ENCODE measurements at places on chromosomes 1 and 21.

GRCh38 chr21:45873866-45874265, 107.7 kb upstream of the COL6A1 start:
- DNase-seq, result no peak

DNA sequence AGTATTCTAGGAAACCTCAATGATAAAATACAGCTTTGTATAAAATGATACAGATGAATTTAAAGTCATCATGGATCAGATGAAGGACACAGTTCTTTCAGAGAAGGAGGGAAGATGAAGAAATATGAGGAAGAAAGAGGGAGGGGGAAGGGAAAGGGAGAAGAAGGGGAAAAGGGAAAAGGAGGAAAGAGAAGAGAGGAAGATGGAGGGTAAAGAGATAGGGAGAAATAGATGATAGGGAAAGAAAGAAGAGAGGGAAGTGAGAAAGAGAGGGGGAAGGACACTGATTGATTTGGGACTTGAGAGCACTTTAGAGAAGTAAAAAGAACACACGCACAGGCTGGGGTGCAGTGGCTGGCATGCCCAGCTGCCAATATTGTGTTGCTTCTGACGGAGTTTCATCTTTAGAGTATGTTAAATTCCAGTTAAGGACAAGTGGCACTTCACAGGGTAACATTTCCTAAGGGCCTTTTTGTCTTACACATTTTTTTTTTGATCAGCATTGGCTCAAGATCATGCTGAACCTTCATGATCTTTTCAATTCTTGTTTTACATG, 235.9 kb upstream of the DMRTA2 start:
- DNase-seq, result no peak

DNA sequence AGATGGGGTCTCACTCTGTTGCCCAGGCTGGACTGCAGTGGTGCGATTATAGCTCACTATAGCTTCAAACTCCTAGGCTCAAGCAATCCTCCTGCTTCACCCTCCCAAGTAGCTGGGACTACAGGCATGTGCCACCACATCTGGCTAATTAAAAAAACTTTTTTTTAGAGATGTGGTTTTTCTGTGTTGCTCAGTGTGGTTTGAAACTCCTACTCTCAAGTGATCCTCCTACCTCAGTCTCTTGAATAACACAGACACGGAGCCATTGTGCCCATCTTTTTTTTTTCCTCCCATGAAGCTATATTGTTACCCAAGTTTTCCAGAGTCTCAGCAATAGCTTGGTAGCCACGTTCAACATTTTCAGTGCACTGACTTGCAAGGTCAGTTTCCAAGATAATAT, 2.7 kb downstream of the GIPC2 start:
- no peak for DNase-seq

GRCh38 chr1:1361233-1361981, 3.1 kb upstream of the MXRA8 start:
- DNase-seq, result no peak

GRCh38 chr1:59332983-59333382, 36.1 kb downstream of the FGGY start:
- no peak for DNase-seq

DNA sequence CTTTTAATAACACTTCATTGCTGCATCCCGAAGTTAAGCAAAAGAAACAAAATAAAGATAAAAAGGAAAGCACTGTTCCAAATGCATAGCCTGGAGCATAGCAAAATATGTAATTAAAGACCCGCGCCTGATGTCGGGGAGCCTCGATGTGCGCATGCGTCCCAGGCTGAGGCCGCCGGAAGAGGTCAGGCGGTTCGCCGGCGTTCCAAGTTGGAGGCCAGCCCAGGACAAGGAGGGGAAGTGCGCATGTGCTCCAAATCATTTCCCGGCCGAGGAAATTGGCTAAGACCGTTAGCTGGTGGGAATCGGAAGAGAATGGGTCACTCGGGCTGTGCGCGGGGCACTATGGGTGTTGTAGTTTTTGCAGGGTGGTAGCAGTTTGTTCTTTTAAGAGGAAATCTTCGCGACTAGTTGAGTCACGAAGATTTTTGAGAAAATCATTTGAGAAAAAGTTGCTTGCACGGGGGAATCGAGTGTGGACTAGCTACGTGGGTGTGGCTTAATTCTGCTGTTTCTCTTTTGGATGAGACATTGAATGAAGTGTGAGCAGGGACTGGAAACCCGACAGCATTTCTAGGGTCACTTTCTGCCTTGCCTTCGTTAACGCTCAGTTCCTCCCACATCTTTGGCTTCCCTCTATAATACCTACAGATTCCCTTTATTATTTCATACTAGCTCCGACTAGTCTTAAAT, 31.0 kb upstream of the CD1D start:
- DNase-seq, result peak; percentile 49

- no peak for DNase-seq
Observed at GRCh38 chr1:42956739-42957138, 1.9 kb downstream of the SLC2A1 start.

DNA sequence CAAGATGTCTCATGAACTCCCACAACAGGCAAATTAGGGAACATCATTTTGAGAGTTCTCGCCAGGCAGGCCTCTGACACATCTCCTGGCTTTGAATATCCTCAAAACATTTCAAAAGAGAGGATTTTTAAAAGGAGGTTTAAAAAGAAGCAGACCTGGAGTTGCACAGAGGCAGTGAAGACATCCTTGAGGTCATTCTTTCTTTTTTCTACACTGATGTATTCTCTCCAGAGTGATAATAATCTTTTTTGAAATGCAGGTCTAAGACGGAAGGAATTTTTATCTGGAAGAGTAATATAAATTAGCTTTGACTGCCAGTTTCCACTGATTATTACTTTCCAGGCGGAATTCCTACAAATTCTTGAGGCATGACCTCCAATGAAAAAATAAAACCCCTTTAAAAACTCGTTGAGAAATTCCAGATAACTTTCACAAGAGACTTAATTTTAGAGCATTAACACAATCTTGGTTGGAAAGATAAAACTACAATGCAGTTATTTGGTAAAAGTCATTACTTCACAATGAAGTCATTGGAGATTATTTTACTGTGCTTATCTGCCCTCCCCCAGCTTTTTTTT, 125.0 kb downstream of the LYPLAL1 start:
- no peak for DNase-seq

GRCh38 chr1:198363625-198364151, 176.8 kb downstream of the ATP6V1G3 start:
- no peak for DNase-seq

GRCh38 chr1:106755682-106756406, 300.6 kb upstream of the PRMT6 start:
- no peak for DNase-seq

DNA sequence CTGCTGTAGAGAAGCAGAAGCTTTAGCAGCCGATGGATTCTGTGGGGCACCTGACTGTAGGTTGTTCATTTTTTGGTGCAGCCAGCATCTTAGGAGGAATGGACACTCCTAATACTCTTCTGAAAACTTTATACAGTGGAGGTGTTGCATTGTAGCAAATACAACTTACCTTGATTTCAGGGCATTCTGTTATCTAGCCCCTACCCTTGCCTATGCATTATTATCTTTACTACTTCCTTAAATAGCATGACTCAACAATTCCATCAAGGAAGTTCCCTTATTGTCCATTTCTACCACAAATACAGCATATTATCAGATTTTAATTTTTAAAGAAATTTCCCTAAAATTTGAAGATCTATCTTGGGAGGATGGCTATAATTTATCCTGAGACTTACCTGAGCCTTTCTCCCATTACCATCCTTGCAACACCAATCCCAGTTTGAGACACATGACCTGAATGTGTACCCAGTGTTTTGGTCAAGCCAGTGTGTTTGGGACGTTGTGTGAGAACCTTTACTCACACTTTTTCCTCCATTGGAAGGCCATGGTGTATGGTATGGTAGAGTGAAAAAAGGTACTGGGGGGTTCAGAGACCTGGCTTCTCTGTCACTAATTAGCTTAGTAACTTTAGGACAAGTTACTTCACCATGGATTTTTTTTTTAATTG, 9.2 kb downstream of the POU2F1 start:
- no peak for DNase-seq

DNA sequence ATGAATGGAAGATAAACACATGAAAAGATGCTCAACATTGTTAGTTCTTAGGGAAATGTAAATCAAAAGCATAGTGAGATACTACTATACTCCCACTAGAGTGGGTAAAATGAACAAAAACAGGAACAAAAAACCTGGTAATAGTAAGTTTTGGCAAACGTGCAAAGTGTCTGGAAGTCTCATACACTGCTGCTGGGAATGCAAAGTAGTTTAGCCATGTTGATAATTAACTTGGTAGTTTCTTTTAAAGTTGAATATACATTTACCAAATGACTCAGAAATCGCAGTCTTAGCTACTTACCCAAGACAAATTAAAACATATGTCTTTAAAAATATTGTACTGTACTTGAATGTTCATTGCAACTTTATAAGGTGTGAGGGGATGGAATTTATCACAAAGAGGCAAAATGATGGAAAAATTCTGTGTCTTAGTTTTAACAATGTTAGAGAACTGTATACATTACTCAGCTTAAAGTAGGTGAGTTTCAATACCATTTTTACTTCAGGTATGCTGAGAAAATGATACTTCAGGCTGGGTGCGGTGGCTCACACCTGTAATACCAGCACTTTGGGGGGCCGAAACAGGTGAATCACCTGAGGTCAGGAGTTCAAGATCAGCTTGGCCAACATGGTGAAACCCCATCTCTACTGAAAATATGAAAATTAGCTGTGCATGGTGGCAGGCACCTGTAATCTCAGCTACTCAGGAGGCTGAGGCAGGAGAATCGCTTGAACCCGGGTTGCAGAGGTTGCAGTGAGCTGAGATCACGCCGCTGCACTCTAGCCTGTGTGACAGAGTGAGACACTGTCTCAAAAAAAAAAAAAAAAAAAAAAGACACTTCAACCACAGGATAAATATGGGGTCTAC, 102.3 kb downstream of the PDE4B start:
- no peak for DNase-seq

DNA sequence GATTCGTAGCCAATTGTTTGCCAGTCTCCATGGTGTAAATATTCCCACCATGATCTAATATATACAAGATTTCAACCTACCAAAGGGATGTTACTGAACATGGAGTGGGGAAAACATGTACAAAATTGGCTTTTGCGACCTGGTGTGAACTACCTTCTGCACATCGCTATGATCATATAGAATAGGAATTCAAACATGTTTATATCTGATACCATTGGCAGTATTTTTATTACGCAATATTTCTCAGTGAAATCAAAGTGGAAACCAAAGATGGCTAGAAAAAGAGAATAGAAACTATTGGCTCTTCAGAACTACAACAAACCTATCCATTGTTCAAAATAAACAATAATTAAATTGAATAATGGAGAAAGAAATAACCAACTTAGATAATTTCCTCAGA, 285.1 kb downstream of the TPR start:
- DNase-seq, result no peak

DNA sequence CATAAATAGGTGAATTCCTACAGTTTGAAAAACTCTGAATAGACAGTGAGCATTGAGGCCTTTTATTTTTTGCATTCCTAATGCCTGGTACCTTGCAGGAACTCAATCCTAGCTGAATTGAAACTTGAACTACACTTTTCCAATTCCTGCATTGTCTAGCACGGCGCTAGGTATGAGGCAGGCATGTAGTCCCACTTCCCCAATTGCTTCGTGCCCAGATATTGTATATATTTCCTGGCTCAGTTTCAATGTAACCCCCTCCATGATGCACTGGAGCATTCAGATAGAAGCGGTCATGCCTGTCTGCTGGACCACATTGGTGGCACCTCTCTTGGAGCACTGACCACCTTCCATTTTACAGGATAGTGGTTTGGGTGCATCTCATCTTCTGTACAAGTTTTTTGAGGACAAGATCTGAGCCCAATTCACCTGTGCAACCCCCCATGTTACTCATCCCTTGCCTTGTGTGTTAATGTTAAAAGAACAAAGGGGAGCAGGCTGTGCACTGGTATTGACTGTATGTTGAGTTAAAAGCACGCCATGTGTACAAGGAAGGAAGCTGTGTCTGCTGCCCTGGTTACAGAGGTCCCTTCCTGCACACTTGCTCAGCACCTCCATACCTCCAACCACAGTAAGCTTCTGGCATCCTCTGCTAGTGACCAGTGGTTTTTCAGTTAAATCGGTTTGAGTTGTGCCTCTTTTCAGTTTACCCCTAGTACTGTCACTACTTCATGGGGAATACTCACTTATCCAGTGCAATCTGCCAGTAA, 10.0 kb upstream of the RAB7B start:
- no peak for DNase-seq

GRCh38 chr1:232597721-232598120, 32.2 kb downstream of the SIPA1L2 start:
- no peak for DNase-seq

DNA sequence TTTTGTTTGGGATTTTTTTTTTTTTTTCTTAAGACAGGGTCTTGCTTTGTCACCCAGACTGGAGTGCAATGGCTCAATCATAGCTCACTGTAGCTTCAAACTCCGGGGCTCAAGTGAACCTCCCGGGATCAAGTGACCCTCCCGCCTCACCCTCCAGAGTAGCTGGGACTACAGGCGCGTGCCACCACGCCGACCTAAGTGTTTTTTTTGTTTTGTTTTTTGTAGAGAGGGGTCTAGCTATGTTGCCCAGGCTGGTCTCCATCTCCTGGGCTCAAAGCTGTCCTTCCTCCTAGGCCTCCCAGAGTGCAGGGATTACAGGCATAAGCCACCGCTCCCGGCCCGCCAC, 776 bp downstream of the HLCS start:
- DNase-seq, result no peak

DNA sequence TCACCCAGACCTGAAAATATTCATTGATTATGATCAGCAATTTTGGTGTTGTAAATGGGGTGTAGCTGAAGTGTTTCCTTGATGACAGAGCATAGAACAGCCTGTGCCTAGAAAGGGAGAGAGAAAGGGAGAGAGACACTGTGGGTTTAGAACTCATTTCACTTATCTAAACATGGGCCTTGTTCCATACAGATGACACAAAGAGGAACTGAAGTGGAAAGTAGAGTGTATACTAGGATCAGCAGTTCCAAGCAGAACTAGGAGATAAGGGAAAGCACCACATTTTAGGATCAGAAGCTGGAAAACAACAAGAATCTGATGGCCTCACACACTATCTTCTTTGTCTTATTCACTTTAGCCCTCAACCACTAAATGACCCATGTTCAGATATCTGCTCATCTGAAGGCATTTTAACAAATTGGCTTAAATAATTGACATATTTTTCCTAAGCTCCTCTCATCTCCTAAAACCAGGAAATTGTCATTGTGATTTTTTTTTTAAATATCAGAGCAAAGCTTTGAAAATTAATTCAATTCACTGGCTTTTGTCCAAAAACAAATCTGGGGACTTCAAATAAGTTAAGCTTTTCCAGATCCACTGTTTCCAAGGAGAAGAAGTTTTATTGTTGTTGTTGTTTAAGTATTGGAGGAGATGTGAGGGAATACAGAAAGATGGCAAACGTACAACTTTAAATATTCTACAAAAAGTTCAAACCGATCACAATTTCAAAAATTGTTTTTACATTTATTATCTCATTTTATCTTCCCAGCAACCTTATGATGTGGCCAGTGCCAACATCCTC, 103.8 kb downstream of the LYPLAL1 start:
- DNase-seq, result no peak

DNA sequence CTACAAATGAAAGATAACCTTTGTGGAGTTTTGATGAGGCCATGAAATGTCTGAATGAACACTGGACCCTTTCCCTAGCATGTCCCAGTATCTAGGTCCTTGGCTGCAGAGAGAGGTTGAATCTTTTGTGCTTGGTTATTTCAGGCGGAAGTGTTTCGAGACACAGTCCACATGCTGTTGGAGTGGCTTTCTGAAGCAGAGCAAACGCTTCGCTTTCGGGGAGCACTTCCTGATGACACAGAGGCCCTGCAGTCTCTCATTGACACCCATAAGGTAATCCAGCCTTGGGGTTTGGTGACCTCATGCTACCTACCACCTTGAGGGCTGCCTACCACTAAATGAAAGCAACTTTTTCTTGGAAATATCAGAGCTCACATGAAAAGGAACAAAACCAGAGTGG, 38.9 kb upstream of the BMP8A start:
- DNase-seq, result no peak
